ENCODE measurements at places on chromosomes 13 and 19.

DNA sequence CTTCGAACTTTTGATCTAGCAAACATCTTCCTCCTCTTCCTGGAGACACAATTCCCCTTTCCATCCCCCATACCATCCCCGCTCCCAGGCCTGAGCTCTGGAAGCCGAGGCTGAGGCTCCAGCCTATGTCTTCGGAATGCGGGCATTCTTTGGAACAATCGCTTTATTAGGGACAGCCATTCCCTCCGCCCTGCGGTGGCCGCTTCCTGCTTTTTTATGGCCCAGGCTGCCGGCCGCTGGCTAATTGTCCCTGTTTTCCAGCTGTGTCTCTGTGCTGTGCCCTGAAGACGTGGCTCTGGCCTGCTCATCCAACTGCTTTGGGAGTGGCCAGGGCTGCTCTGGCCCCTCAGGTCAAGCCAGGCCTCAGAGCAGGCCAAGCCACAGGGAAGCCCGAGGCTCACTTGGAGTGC is 2.1 kb upstream of the CDX2 start:
- DNase-seq: no peak

DNA sequence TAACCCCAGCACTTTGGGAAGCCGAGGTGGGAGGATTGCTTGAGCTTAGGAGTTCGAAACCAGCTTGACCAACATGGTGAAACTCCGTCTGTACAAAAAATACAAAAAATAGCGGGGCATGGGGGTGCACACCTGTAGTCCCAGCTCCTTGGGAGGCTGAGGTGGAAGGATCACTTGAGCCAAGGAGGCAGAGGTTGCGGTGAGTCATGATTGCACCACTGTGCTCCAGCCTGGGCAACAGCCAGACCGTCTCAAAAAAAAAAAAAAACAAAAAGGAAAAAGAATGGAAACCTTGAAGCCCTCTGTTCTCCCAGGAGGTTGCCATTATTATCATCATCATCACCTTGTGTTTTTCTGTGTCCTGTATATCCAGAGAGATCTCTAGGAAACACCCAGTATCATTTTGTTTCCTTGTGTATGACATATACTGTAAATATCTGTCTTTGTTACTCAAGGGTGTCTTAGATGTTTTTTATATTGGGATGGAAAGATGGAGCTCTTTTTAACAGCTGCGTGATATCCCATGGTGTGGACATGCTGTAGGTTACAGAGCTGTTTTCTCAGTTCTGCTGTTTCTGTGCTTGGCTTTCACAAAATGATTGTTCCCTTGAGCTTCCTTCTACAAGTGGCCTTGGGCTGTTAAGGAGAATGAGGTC is 11.8 kb downstream of the CHAF1A start:
- DNase-seq: peak; percentile 19

GRCh38 chr19:2181633-2181997 is 17.9 kb downstream of the DOT1L start:
- DNase-seq: no peak

- DNase-seq: no peak
Observed at GRCh38 chr19:23971598-23971997, 56.9 kb downstream of the ZNF726 start.

DNA sequence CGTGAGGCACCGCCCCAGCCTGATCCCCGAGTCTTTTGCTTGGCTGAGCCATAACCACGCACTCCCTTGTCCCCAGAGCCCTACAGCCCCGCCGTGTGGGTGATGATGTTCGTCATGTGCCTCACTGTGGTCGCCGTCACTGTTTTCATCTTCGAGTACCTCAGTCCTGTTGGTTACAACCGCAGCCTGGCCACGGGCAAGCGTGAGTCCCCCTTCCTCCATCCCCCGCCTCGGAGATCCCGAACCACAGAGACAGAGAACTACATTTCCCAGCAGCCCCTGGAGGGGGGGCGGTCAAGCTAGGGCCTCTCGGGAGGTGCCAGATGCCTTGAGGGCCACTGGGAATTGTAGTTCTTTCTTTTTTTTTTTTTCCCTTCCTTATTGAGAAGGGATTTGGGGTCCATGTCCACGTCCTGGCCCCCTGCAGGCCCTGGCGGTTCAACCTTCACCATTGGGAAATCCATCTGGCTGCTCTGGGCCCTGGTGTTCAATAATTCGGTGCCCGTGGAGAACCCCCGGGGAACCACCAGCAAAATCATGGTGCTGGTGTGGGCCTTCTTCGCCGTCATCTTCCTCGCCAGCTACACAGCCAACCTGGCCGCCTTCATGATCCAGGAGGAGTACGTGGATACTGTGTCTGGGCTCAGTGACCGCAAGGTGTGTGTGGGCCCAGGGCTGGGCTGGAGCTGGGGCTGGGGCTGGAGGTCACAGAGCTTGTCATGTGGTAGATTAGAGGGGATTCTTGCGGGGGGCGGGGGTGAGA is 25.9 kb downstream of the GRIN2D start:
- DNase-seq: peak; percentile 91

DNA sequence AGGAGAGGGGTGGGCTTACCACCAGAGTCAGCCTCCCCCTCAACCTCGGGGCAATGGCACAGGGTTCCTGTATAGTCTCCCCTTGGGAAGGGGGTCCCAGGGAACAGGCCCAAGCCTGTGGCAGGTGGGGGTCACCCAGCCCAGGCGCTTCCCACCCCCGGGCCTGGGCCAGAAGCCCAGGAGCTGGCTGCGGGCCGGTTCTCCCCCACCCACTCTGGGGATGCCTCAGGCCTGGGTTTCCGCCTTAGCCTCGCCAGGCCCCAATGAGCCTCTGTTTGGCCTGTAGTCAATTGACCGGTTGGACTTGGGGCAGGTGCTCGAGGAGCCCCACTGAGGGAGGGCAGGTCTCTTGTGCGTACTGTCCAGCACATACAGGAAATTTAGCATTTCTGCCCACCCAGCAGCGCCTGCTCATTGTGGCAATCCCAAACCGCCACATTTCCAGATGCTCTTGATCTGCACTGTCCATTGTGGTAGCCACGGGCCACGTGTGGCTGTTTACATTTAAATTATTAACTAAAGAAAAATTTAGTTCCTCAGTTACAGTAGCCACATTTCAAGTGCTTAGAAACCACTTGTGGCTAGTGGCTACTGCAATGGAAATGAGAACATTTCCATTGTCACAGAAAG is 9.9 kb downstream of the LYL1 start:
- no peak for DNase-seq

GRCh38 chr13:112903606-112904195 is 65.3 kb upstream of the MCF2L start:
- DNase-seq: no peak

GRCh38 chr13:23671377-23671776 is 101.2 kb downstream of the TNFRSF19 start:
- no peak for DNase-seq

DNA sequence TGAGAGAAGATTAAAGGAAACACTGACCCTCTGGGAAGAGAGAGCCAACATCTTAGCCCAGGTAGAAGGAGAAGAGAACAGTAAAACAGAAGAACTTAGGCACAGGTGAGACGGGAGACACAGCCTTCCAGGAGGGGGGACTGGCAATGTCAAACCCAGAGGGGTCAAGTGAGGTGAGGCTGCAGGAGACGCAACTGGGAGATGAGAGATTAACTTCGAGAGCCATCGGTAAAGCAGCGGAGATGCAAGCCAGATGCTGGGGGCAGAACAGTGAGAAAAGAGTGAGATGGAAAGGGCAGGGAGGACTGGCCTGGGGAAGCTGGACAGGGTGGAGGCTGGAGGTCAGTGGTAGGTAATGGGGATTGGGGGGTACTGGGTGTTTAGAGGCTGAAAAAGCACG is 5.2 kb downstream of the INSR start:
- no peak for DNase-seq

GRCh38 chr13:73268306-73268705 is 209.5 kb downstream of the KLF5 start:
- DNase-seq: no peak

DNA sequence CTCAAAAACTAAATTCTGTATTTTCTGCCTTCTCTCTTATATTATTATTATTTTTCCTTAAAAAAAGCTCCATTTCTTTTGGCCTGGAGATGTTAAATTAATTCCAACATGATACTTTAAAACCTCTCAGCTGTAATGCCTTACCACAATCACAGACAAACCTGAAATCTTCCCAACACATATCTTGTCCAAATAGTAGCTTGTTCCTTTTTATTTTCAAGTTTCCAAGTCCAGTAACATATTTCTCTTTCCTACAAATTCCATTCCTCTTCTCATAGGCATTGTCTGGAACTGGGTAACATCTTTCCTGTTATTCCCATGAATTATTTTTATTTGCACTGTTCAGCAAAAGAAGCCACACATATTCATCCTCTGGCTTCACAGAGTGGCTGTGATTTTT is 137.0 kb downstream of the SLITRK6 start:
- DNase-seq: no peak

DNA sequence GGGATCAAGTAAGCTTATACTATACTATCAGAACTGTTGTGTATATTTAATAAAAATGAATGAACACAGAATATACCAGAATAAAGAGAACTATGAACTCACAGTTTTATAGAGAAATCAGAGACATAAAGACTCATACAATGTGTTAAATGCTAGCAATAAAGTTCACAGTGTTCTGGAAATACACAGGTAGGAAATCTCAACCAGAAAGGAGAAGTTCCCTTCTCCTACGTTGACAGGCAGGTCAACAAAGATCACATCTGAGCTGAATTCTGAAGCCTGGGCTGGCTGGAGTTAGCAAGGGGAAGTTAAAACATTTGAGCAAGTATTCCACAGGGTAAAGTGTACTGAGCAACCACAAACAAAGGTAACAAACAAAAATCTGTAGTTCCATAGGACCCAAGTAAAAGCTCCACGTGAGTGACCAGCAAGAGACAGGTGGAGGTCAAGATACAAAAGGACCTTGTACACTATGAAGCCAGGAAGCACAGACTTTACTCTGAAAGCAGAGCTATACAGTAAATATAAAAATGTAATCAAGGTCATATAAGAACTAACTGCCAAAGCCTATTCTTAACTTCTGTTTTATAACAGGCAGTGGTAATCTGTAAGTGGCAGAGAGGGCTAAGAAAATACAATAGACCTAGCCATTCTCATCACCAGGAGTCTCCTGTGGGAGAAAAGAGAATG is 13.0 kb downstream of the FBXL3 start:
- DNase-seq: no peak

DNA sequence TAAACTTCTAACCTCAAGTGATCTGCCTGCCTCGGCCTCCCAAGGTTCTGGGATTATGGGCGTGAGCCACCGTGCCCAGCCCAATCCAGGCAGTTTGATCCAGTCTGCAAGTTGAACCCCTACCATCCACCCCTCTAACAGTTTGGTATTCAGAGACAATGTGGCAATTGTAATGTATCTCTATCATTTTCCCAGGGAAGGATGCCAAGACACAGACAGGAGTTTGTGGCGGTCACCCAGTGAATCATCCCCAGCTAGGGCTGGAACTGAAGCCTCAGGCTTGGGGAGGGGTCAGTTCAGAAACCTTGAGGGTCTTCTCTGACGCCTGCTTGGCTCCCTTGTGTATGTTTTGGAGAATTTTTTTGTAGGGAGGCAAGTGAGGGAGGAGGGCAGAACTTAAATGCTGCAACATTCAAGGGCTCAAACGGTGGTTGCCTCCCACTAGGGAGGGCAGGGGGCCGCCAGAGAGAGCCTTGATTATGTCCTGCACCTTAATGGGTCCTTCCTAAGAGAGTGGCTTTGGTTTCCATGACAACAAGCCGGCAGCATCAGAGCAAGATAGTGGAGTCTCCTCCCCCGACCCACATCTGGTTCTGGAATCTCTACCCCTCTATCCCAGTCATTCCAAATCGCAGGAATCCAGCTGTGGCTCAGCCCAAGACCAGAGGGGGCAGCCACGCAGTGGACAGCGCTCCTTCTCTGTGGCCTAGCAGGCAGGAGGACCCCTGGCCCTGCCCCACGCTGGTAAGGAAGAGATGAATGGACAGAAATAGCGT is 14.9 kb upstream of the FEM1A start:
- DNase-seq: no peak

- peak; percentile 55 for DNase-seq
Observed at GRCh38 chr13:39684531-39685137, 29.2 kb downstream of the COG6 start.

- DNase-seq: no peak
Observed at GRCh38 chr13:48621056-48621455, 32.7 kb upstream of the CYSLTR2 start.

GRCh38 chr19:46115396-46116106 is 8.9 kb downstream of the IGFL3 start:
- DNase-seq: peak; percentile 43

- DNase-seq: peak; percentile 45
Observed at GRCh38 chr19:54023191-54023590, 31.8 kb downstream of the CACNG6 start.

DNA sequence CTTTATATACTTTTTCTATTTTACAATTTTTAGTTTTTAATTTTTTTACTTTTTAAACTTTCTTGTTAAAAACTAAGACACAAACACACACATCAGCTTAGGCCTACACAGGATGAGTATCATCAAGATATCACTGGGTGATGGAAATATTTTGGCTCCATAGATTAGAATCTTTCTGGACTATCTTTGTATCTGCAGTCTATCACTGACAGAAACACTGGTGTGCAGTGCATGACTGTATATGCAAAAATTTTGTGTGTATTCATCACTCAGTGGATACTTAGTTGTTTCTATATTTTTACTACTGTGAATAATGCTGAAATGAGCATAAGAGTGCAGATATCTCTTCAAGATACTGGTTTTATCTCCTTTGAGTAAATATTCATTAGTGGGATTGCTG is 68.0 kb upstream of the GPC6 start:
- DNase-seq: no peak

DNA sequence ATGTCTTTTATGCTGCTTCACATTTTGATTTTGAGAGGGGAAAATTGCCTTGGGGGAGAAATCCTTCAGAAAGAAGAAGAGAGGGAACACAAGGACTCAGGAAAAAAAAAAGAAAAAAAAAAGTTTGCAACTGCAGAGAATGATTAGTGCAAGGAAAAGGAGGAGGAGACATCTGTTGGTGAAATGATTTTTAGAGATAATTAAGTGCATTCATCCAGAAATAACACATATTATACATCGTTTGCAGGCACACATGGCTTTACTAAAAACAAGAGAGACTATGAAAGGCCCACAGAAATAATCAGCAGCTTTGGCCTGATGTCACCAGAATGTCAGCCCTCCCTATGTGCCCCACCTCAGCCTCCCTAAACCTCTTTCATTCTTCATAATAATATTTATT is 1058.2 kb downstream of the PCDH9 start:
- DNase-seq: no peak

- no peak for DNase-seq
Observed at GRCh38 chr13:110475550-110476219, 85.8 kb downstream of the RAB20 start.

DNA sequence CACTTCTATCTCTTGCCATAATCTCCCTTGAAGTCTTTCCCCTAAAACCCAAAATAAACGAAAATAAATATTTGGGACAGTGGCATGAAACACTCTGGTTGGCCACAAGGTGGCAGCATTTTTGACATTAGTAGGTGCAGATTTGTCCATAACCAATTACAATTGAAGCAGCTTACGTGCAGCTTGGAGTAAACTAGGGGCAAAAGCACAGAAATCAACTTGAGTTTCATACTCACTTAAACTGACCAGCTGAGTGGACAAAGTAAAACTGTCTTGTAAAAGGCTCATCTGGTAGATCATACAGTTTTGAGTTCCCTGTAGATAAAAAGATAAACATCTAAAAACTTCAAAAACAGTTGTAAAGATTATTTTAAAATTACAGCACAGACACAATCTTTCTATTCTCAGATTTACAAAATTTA is 18.8 kb downstream of the PDCD5 start:
- DNase-seq: peak; percentile 68

Measured in NB4 (cell line).